ENCODE measurements at places on chromosomes 12 and 14.
A peak's percentile ranks its signal among the peaks of the same experiment; 100 is the strongest.

- no peak for DNase-seq
These were observed 31.5 kb upstream of the NUAK1 start for GRCh38 chr12:106170285-106170684.

DNA sequence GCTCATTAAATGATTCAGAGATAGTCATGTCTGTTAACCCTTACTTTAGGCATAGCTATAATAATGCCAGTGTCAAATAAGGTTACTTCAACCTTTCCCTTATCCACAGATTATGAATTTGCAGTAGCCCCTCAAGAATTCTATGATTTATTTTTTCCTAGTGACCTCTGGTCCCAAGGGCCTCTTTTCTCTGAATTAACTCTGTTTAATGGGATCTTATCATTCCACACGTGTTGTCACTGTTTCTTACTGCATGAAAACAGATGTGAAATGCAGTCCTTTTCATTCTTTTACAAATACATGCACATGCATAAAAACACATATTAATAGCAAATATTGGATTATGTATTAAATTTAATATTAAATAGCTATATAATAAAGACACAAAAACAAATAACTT lies 667.7 kb upstream of the FOXG1 start:
- no peak for DNase-seq

- peak; percentile 98 for DNase-seq
These were observed at the start of gene ATXN3 for GRCh38 chr14:92106143-92106926. TSS of gene ATXN3 (minus strand) at chr14:92106582. CDS start at chr14:92106552, 30 bp downstream.

- no peak for DNase-seq
These were observed 7.2 kb downstream of the DNAI7 start for GRCh38 chr12:25187781-25188180.

- no peak for DNase-seq
These were observed 17.6 kb downstream of the CKB start for GRCh38 chr14:103504991-103505565.

DNA sequence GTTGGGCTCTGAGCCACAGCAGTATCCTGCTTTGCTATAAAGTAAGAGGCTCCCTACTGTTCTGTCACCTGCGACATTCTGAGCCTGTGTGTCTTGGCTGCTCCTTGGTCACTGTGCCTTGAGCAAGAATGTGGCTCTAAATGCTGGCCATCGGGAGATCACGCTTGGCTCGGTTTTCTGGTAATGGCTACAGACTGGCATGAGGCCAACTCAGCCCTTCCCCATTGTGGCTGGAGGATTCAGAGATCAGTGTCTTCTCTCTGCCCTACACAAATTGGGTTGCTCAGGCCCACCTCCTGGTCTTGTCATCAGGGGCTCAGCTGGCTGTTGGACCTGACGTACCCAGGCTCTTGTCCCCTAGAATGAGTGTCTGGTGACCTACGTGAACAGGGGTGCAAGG lies 94.5 kb downstream of the PLXNC1 start:
- DNase-seq = no peak

- DNase-seq = peak; percentile 78
These were observed 6.1 kb upstream of the CD9 start for GRCh38 chr12:6193853-6194815.

- no peak for DNase-seq
These were observed 657.5 kb upstream of the TBX3 start for GRCh38 chr12:115341442-115341841.

DNA sequence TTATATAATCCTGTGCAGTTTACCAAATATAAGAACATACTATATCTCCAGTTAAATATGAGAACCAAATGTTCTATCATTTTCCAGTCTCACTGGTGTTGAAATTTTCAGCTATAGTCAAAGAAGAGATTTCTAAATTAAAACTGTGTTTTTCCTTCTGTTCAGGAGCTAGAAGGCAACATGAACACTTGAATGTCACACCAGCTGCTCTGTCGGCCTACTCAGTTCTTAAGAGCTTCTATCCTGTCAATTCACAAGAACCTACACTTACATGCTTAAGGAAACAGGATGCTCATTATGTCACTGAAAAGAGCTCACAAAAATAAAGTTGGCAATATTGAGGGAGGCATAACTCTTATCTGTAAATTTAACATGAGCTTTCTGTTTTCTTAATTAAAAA lies 43.1 kb downstream of the ATP2B1 start:
- DNase-seq = no peak

DNA sequence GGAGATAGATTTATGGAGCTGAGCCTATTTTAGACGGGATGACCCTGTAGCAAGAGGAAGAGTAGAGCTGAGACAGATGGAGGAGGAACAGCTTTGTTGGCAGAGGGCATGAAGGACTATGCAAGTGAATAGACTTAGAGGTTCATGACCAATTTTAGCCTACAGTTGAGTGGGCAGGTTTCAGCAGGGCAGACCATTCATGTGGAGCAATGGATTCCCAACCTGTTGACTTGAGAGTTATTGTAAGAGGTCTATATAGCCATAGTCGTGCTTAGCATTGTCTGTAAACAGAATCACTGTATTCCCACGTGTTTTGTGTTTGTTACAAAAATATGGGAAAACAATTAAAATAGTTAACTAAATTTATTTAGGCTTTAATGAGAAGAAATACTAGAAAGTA lies 116.8 kb downstream of the CFAP54 start:
- DNase-seq = no peak

GRCh38 chr14:41362139-41362538 lies 244.5 kb upstream of the LRFN5 start:
- no peak for DNase-seq

DNA sequence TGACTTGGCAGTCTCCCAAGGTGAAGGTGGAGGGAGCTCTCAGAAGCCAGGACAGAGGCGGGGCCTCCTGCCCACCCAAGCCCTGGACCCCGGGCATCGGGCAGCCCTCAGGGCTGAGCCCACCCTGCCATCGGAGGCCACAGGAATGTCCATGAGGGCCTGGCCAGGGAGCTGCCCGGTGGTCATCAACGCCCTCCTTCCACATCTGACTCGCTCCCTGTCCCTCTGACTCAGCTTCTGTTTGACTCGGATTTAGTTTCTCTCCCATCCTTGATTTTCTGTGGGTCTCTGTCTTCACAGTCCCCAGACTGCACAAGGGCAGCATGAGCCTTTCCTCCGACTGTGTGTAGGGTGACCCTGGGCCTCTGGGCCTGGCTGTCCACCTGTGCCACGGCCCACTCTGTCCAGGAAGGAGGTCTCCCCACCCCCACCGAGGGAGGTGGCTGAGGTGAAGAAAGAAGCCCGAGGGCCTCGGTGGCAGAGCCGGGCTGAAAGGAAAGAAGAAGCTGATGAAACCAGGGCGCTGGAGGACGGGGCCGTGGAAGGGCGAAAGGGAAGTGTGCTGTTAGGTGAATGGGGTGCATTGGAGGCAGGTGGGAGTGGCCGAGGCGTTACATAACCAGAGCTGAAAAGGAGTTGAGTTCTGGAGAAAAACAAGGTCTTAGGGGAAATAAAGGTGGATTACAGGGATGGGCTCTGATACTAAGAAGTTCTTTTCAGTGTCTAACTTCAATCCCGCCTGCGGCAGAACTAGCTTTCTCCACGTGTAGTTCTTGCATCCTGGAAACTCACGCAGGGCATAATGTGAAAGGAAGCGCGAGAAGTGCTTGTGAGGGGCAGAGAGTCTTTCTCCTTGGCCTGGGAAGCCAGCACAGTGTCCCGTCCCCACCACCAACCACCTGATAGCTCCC lies 16.7 kb upstream of the TMEM106C start:
- no peak for DNase-seq

GRCh38 chr12:95605875-95606274 lies 54.6 kb upstream of the USP44 start:
- no peak for DNase-seq

DNA sequence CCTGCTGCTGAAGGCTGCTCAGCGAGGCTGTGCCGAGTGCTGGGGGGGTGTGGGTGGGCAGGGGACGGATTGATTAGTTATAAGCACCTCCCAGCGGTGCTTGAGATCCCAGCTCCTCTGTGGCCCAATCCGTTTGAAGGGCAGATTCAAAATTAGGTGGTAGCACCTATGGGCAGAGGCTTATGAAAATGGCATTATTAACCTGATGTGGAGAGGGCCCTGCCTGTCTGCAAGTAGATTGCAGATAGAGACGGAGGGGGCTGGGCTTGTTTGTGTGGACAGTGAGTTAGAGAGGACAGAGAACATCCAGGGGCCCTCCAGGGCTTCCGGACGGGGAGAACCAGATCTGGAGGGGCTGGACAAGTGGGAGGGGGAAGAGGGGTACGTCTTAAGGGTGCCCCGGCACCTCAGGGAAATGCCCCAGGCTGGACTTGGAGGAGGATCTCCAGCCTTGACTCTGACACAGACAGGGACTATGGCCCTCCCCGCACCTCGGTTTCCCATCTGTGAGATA lies at the start of gene RTL1:
RTL1 (minus strand) TSS at position 51 of the 514 bp plus-strand sequence. CDS start 18,934 bp downstream, outside the sequence.
- DNase-seq = no peak

DNA sequence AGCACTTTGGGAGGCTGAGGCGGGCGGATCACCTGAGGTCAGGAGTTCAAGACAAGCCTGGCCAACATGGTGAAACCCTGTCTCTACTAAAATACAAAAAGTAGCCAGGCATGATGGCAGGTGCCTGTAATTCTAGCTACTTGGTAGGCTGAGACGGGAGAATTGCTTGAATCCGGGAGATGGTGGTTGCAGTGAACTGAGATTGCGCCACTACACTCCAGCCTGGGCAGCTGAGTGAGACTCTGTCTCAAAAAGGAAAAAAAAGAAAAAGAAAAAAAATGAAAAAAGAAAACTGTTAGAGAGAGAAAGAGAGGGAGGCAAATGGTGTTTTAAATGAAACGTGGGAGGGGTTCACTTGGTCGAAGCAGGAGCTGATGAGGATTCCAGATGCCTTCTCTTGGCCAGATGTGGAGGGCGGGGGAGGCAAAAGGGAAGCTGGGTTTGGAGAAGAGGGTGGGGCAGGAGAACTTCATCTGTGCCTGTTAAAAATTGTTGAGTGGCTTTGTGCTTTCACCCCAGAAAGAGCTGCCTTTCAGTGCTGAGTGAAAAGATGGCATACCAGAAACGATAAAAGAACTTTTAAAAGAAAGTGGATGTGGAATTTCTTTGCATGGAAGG lies 1.1 kb downstream of the EMP1 start:
- no peak for DNase-seq

DNA sequence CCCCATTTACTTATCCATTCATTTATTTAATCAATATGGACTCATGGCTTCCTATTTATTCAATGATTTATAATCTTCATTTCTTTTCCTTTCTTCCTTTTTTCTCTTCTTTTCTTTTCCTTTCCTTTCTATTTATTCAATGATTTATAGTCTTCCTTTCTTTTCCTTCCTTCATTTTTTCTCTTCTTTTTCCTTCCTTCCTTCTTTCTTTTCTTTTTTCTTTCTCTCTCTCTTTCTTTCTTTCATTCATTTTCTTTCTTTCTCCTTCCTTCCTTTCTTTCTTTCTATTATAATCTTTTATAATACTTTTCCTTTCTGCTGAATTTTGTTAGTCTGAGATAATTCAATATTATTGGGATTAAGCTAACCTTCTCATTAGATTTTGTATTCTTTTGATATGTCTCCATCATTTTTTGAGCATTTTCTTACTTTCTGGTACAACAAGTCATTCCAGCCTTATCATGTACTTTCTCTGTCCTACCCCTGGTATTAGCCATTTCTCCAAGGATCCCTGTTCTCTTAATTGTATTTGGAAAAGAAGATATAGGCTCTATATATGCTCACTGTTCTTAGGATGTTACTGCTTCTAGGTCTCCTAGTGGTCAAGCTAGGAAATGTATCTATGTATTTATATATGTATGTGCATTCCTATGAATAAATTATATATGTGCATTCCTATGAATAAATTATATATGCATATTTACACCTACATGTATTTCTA lies 12.1 kb downstream of the LACRT start:
- peak; percentile 58 for DNase-seq

DNA sequence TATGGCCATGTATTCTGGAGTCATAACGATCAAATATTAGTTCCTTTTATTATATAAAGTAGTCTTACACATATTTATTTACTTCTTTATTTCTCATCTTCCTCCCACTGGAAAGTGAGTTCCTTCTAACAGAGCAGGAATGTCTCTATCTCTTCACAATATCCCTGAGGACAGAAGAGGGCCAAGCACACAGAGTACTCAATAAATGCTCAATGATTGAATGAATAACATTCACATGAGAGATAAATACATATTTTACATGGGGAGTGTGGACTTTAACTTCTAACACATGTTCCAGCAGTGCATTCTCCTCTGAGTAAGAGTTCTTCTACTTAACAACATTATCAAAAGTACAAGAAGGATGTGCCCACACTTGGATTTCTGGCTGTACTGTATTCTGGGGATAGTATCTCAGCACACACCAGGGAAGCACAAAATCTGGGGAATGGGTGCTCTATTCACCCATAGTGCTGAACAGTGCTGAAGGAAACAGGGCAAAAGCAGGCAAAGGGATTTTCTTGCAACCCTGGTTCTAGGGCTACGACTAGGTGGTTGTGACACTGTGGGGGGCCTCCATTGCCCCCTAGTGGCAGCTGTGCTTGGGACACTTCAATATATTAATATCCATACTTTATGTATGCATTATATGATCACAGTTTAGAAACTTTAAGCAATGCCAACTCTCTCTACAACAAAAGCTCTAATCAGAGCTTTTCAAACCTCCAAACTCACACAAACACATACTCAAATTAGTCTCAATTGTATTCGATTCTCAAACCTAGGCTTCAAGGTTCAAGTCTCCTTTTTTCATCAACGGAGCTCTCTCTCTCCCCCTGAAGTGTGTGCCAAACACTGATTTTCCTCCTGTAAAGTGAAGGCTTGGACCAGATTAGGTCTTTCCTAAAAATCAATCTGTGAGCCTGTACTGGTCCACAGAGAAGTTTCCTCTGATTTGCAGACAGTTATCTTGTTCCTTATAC lies 115.5 kb downstream of the SLC2A13 start:
- peak; percentile 67 for DNase-seq

GRCh38 chr12:39764944-39765560 lies 145.4 kb upstream of the ABCD2 start:
- DNase-seq = peak; percentile 49

GRCh38 chr14:39368261-39368959 lies 63.8 kb downstream of the FBXO33 start:
- peak; percentile 32 for DNase-seq

GRCh38 chr12:116426391-116427136 lies 132.6 kb upstream of the MAP1LC3B2 start:
- DNase-seq = no peak

- peak; percentile 12 for DNase-seq
These were observed 860.9 kb upstream of the MDGA2 start for GRCh38 chr14:48536318-48536717.

GRCh38 chr12:27931390-27931789 lies 41.1 kb downstream of the PTHLH start:
- no peak for DNase-seq

DNA sequence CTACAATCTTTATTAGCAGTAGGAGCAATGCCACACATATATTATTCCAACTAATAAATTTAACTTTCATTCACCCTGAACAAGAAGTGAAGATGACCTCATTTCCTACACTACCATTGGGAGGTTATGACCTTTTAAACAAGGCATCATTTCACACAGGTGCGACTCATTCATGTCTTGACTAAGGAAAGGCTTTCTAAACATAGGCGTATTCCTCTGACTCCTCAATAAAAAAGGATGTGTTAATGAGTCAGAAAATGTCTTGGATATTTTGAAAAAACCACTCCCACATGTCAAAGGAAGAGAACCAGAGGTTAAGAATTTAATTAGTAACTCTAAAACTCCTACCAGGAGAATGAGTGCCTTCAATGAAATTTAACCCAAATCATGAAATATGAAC lies 115.2 kb downstream of the PRICKLE1 start:
- no peak for DNase-seq

GRCh38 chr14:97695456-97695981 lies 898.3 kb downstream of the VRK1 start:
- DNase-seq = no peak

GRCh38 chr14:65237941-65238340 lies 135.6 kb upstream of the MAX start:
- DNase-seq = no peak

GRCh38 chr14:68599896-68600610 lies 192.8 kb downstream of the ZFP36L1 start:
- DNase-seq = no peak
